Osteocyte (in vitro differentiated cells): ENCODE measurements at places on chromosomes 1 and 21. TPM values are rescaled to one million over a fixed set of nuclear protein-coding genes. Genes with fewer than 3 reads are reported as not detected.

Gene LAMTOR5
- 125 and 127 TPM in 2 replicates for total RNA-seq

Gene CELA3B
- not detected in 2 replicates for total RNA-seq

Gene C1orf167
- not detected in 2 replicates for total RNA-seq

Gene MTARC2
- total RNA-seq, result 25.6 and 27.9 TPM in 2 replicates

Gene ITGB2
- 0.62 and 1.1 TPM in 2 replicates for total RNA-seq

Gene STUM
- total RNA-seq, result 0.34 and 0.35 TPM in 2 replicates

Gene GUCA2A
- total RNA-seq, result not detected in 2 replicates

Gene SMIM1
- total RNA-seq, result 0.73 and 1.3 TPM in 2 replicates

Gene AGRN
- total RNA-seq, result 175 and 191 TPM in 2 replicates

GRCh38 chr1:184215274-184215925 lies 163.9 kb downstream of the TSEN15 start:
- no peak for DNase-seq
- no peak overlapping the region for H3K4me3 ChIP-seq
- H3K27ac ChIP-seq, result no peak overlapping the region
- H3K36me3 ChIP-seq, result no peaks in the 10 kb centered on the region
- peaks cover 27% of the 10 kb centered on the region for H3K4me1 ChIP-seq

GRCh38 chr1:226296911-226297310 lies 12.1 kb downstream of the LIN9 start:
- H3K4me3 ChIP-seq, result no peak overlapping the region
- no peak overlapping the region for H3K27ac ChIP-seq
- H3K36me3 ChIP-seq, result peaks cover 6% of the 10 kb centered on the region
- H3K4me1 ChIP-seq, result no peaks in the 10 kb centered on the region
- DNase-seq, result no peak

GRCh38 chr1:61386770-61387169 lies 304.4 kb downstream of the NFIA start:
- no peak overlapping the region for H3K4me3 ChIP-seq
- H3K27ac ChIP-seq, result no peak overlapping the region
- H3K4me1 ChIP-seq, result peaks cover 23% of the 10 kb centered on the region
- H3K27me3 ChIP-seq, result no peaks in the 10 kb centered on the region
- H3K36me3 ChIP-seq, result peaks cover 56% of the 10 kb centered on the region

DNA sequence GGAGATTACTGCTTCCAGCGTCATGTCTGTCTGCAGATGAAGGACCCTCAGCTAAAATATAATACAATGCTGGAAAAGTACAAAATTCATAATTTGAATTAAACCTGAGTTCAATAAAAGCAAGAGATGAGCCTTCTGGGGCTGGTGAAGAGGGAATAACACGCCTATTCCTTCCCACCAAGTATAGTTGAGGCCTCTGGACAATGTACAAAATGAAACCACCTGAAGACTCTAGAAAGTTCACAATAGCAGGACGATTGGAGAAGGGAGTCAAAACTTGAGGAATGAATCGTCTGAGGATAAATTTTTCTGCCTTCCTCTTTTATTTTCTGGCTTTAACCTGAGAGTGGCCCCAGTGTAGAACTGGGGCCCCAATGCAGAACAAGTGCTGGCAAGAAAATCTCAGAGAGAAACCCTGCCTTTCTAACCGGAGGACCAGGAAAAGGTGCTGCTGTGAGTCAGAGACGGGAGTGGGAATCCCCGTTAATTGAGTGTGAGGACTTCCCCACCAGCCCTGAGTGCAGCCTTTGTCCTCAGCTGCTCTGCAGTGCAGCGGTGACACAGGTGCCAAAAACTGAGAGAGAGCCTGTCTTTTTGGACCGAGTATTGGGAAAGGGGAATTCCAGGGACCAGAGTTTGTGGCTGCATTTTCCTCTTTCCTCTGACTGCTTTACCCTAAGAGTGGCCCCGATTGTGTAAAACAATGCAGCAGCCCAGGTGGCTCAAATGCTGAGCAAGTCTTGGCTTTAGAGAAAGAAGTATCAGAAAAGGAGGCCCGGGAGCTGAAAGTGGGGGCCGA lies 264.9 kb downstream of the DYRK1A start:
- peaks cover 22% of the 10 kb centered on the region for H3K4me1 ChIP-seq
- H3K36me3 ChIP-seq, result peaks cover 19% of the 10 kb centered on the region
- H3K27me3 ChIP-seq, result no peaks in the 10 kb centered on the region
- no peak overlapping the region for H3K27ac ChIP-seq
- no peak overlapping the region for H3K4me3 ChIP-seq

- no peak overlapping the region for H3K4me3 ChIP-seq
- H3K4me1 ChIP-seq, result no peaks in the 10 kb centered on the region
- DNase-seq, result no peak
- H3K36me3 ChIP-seq, result no peaks in the 10 kb centered on the region
Measured at GRCh38 chr1:162357681-162358266, 18.9 kb downstream of the SPATA46 start.

DNA sequence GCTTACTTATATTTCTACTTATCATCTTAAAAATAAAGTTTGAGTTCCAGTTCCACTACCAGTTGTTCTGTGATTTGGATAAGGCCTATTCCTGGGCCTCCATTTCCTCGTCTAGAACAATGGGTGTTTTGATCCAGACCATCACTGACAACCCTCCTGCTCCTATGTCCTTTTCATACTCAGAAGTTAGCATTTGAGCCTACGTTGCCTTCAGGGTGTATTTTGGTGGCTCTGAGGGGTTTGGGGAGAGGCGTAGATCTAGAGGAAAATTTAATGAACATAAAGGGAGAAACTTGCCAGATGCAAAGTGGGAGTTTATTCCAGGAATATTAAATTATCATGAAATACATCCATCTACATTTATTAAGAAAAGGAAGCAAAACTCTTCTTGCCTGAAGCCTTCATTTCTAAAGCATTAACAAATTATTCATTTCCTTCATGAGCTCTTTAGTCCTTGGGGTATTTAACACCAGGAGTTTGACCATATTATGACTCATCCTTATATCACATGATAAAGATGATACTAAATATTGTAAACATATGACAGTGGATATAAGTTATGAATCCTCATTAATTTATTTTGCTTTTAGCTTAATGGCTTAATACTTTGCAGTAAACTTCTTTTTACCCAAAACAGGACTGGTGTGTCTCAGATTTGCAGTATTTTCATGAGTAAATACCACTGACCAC lies 47.2 kb upstream of the SYT14 start:
- peaks cover 15% of the 10 kb centered on the region for H3K4me1 ChIP-seq
- H3K27me3 ChIP-seq, result no peaks in the 10 kb centered on the region
- no peak for DNase-seq
- no peaks in the 10 kb centered on the region for H3K36me3 ChIP-seq
- H3K27ac ChIP-seq, result peak overlapping the region; percentile 2
- no peak overlapping the region for H3K4me3 ChIP-seq

- H3K4me1 ChIP-seq, result peaks cover 40% of the 10 kb centered on the region
- no peak overlapping the region for H3K27ac ChIP-seq
- H3K4me3 ChIP-seq, result no peak overlapping the region
- DNase-seq, result no peak
Measured at GRCh38 chr21:43614839-43615238, 44.4 kb downstream of the HSF2BP start.

- no peaks in the 10 kb centered on the region for H3K27me3 ChIP-seq
- DNase-seq, result no peak
- no peak overlapping the region for H3K4me3 ChIP-seq
- H3K36me3 ChIP-seq, result no peaks in the 10 kb centered on the region
Measured at GRCh38 chr1:232704694-232705680, 75.1 kb upstream of the SIPA1L2 start.

DNA sequence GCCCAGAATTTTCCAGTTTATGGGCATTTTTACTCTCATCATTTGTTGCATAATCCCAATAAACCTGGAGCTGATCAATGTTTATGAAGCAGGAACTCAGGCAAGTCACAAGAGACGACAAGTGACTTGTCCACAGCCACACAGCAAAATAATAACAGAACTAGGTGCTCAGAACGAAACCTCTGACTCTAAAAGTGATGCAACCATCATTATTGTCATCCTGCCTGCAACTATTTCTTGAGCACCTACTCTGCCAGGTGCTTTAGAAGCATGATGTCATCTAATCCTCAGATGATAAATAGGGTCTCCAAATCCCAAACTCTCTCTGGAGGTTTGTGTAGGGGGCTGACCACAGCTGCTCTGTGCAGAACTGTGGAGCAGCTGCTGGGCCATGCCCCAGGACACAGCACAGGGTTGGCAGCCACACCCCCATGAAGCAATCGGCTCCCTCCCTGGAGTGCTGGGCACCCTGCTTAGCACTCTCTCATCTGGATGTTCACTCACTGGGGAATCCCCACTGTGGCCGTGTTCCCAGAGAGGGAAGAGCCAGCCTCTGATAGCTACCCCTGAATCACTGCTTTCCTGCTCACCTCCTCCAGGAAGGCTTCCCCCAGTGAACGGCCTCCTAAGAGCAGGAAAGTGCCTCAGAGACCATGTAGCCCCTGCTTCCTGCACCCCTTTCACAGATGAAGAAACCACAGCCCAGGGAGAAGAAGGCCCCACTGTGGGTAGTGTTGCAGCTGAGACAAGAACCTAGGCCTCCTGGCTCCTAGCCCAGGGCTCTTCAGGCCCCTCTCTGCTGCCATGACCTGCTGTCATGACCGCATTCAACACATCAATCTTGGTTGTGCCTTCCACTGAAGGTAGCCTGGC lies 2.1 kb downstream of the TTC22 start:
- no peak overlapping the region for H3K4me3 ChIP-seq
- H3K4me1 ChIP-seq, result no peaks in the 10 kb centered on the region

DNA sequence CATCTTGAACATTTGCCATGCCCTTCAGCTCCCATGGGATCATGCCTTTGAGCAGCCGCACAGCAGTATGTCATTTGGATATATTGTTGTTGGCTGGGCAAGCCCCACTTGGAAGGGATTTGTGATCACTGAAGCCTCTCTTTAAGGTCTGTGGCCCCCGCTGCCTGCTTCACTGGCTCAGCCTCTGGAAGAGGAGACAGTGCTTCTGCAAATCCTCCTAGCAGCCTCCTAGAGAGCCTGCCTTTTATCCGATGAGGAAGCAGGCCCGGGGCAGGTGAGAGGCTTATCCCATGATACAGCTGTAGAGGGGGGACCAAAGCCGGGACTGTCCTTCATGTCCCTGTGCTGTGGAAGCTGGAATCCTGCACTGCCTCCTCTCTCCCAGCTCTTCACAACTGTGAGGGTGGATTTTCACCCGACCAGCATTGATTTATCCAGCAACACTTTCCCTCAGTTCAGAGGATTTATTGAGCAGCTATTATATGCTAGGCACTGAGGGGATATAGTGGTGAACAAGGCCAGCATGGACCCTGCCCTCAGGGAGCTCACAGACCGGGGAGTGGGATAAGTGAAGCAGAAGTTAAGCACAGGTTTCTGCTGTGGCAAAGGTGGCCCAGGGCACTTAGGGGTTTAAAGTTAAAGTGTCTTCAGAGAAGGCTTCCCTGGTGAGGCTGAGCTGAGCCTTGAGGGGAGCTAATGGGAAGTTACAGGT lies 3.9 kb downstream of the TMEM61 start:
- peaks cover 5% of the 10 kb centered on the region for H3K4me1 ChIP-seq
- peaks cover 20% of the 10 kb centered on the region for H3K27me3 ChIP-seq
- no peaks in the 10 kb centered on the region for H3K36me3 ChIP-seq
- no peak overlapping the region for H3K27ac ChIP-seq

DNA sequence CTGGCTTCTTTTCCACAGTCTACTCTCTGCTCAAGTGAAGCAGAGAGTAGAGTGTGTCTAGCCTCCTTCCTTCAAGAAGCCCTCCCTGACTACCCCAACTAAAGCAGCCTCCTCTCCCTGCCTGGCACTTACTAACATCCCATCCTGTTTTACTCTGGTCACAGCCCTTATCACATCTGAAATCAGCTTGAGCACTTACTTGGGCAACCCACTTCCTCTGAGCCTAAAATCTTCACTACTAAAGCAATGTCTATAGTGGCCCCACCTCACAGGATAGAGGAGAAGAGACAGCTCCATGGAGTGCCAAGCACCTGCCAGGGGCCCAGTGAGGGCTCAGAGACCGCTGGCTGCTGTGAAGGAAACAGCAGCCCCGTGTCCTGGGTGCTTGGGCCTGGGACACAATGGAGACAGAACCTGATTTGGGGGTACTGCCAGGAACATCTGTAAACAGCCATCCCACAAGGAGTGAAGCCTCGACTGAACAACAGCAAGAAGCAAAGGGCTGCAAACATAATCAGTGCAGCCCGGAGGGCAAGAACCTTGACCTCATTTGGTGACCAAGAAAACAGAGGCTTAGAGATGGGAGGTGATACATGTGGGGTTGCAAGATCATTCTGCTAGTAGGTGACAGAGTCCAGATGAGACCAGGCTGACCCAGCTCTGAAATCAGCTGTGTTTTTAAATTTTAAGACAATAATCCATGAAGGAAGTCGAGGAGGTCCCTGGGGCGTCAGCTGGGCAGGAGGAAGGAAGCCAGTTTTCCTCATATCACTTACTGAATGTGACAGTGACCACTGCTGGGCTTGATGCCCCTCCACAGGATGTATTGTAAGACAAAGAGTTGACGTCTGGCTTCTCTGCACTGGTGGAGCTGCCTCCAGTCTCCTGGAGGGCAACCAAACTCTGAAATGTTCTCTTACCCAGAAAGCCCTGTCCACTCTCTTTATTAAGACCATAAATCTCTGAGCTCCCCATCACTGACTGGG lies 710.6 kb downstream of the MATN1 start:
- no peak overlapping the region for H3K27ac ChIP-seq
- DNase-seq, result peak; percentile 60
- no peaks in the 10 kb centered on the region for H3K36me3 ChIP-seq
- H3K4me3 ChIP-seq, result no peak overlapping the region
- H3K27me3 ChIP-seq, result no peaks in the 10 kb centered on the region

DNA sequence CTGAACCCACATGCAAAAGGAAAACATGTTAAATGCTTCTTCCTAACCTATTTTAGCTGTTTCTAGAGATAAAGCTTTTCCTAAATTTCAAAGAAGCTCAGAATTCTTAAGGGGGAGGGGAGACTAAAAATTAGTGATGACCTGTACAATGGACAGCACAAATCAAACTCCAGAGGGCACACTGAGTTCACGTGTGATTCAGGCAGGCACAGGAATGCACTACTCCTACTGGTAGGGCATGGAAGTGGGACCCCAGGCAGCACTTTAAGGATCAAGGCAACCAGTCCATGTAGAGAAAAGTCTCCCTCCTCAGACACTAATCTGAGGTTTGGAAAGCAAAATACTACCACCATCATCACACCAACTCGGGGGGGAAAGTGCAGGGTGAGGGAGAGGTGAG lies 31.3 kb upstream of the CLCA4 start:
- peaks cover 4% of the 10 kb centered on the region for H3K27me3 ChIP-seq
- H3K4me3 ChIP-seq, result no peak overlapping the region
- no peaks in the 10 kb centered on the region for H3K36me3 ChIP-seq
- no peak overlapping the region for H3K27ac ChIP-seq
- DNase-seq, result no peak

GRCh38 chr1:145927916-145928643 lies 796 bp upstream of the RBM8A start:
- H3K4me3 ChIP-seq, result peak overlapping the region; percentile 72
- H3K4me1 ChIP-seq, result peaks cover 9% of the 10 kb centered on the region
- DNase-seq, result no peak

GRCh38 chr1:184385865-184386311 lies 941 bp upstream of the C1orf21 start:
- H3K27me3 ChIP-seq, result peaks cover 7% of the 10 kb centered on the region
- peak overlapping the region; percentile 89 for H3K4me3 ChIP-seq
- no peak for DNase-seq
- peaks cover 26% of the 10 kb centered on the region for H3K4me1 ChIP-seq
- H3K36me3 ChIP-seq, result no peaks in the 10 kb centered on the region
- peak overlapping the region; percentile 67 for H3K27ac ChIP-seq
